ENCODE measurements at places on chromosomes 5 and 9.

GRCh38 chr5:68467794-68468193 lies 252.2 kb downstream of the PIK3R1 start:
- DNase-seq: no peak

GRCh38 chr5:64333886-64334285 lies 168.2 kb downstream of the RNF180 start:
- DNase-seq: no peak

- no peak for DNase-seq
Measured at GRCh38 chr5:107809201-107810034, 138.7 kb upstream of the EFNA5 start.

- no peak for DNase-seq
Measured at GRCh38 chr5:134555223-134555889, 29.9 kb downstream of the JADE2 start.

- DNase-seq: no peak
Measured at GRCh38 chr9:7324152-7324598, 475.4 kb downstream of the DMAC1 start.

DNA sequence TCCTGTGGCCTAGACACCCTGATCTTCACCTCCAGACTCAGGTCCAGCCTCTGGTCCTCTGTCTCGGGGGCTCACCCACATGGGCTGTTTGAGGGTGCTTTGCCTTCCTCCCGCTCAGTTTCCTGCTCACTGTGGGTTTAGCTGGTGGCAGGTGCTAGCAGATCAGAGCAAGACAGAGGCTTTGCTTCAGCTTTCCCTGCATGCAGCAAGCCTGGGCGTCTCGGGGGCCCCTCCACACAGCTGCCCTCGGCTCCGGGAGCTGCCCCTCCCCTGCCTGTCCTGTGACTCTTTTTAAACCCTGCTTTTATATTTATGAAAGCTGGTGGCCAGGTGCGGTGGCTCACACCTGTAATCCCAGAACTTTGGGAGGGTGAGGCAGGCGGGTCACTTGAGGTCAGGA lies 14.6 kb downstream of the MRPL36 start:
- DNase-seq: no peak

GRCh38 chr9:106896695-106897094 lies 33.7 kb downstream of the ZNF462 start:
- no peak for DNase-seq

GRCh38 chr5:84213212-84213611 lies 171.5 kb downstream of the EDIL3 start:
- DNase-seq: no peak

GRCh38 chr9:17319864-17320263 lies 185.0 kb downstream of the CNTLN start:
- no peak for DNase-seq

Data from PC-3 (cell line).